ENCODE measurements at places on chromosomes 13 and 19.
A peak's percentile ranks its signal among the peaks of the same experiment; 100 is the strongest.

DNA sequence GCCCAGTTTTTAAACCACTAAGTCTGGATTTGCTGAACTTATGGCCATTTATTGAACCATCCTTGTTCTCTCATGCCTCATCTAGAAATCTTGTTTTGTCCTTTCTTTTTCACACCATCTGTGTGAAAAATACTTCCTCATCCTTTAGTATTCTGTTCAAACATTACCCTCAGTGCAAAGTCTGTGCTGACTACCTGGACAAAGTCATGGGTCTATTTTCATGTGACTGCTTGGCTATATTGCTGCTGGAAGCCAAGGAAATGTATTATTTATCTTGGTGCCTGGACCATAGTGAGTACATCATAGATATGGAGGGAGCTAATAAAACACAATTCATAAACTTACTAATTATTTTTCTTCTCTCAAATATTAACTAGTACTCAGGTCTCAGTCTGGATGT is 312.5 kb downstream of the OXGR1 start:
- no peak for DNase-seq

- DNase-seq, result no peak
These were observed 7.9 kb downstream of the ZIC2 start for GRCh38 chr13:99989276-99990125.

DNA sequence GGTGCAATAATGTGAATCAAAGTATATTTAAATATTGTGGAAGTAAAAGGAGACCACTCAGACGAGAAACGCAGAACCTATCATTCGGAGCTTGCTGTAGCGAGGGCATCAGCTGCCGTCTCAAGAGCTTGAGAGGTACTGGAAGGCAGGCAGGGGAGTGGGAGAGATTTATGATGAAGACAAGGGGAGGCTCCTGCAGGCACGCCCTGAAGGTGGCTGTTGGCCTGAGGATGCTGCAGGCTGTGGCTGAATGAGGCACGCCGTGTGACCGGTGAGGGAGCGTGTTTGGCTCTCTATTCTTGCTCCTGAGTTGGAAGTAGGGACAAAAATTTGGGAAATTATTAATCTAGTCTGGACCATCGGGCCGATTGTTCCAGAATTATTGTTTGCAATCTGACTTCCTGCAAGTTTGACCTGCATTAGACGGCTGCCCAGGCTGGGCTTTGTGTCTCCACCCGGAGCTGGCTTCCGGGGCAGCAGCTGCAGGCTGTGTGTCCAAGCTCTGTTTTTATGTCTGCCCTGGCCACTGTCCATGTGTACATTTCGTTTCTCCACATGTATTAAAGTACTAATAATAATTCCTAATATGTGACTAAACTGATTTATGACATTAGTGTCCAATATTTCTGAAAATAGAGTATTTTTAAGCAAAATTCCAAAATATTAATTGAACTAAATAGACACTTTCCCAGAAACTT is 91.1 kb upstream of the ANKRD10 start:
- no peak for DNase-seq

DNA sequence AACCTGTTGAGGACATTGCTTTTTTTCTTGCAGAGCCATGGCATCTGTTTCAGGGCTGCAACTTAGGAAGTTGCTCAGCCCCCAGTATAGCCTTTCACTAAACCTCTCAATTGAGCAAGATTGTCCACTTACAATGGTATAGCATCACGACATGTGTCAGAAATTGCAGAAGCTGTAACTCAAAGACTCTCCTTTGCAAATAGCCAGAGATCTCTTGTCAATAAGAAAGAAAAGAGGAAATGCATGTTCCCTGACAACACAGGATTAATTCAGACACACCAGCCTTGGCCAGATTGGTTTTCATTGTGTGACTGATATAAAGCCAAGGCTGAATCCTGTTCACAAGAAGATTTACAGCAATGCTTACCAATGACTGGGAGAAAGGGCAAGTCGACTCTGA is 38.7 kb upstream of the CYSLTR2 start:
- DNase-seq, result no peak

DNA sequence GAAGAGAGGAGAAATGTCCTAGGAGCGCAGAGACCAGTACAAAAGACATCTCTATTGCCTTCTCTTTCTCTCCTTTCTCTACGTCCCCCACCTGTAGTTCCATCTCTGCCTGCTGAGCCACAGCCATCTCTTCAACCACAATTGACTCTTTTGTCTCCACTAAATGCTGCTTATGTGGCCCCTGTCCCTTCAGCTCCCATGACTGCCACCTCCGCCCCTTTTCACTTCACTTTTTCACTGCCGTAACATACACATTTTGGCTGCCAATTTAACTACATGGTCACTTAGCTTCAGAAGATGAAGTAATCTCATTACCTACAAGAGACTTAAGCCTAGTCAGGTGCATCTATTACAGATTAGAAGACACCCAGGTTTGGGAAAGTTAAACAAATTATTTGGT is 81.9 kb downstream of the MZT1 start:
- DNase-seq, result no peak

- DNase-seq, result peak; percentile 74
These were observed 41.2 kb downstream of the BRD4 start for GRCh38 chr19:15291089-15291488.

GRCh38 chr13:109665781-109666249 is 120.6 kb downstream of the IRS2 start:
- no peak for DNase-seq

- DNase-seq, result no peak
These were observed 568 bp downstream of the FUZ start for GRCh38 chr19:49812452-49812996.
